ENCODE measurements at places on chromosomes 2 and 18.
A peak's percentile ranks its signal among the peaks of the same experiment; 100 is the strongest.

- DNase-seq = no peak
Measured at GRCh38 chr2:191384829-191385228, 139.6 kb downstream of the MYO1B start.

DNA sequence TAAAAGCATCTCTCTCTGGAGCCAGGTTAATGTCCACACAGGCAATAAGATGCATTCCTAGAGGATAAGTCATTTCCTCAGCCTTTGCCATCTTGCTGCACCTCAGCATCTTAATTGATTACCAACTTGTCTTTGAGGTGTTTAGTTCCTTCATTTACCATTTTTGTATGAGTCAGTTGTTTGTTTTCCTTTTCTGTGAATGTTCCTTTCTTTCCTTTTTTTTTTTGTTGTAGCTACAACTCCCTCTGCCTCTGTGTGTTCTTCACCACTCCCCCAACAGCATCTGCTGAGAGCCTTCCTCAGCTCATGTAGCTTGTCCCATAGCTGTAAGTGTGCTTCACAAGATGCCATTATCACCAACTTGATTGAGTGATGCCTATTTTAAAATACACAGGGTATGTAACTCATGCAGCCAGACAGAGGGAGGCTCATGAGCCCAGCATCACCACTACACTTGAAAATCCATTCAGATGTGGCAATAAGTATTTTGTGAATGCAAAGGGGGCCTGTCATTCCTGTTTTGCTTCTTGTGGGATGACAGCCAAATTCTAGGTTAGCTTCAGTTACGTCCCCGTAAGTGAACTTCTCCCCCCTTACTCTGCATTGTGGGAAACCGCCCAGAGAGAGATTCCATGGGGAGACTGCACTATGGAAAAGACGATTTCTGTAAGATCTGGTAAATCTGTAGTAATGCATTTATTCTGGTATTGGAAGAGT is 315.9 kb upstream of the ZEB2 start:
- DNase-seq = no peak

GRCh38 chr18:79584491-79585394 is 94.9 kb upstream of the CTDP1 start:
- no peak for DNase-seq

DNA sequence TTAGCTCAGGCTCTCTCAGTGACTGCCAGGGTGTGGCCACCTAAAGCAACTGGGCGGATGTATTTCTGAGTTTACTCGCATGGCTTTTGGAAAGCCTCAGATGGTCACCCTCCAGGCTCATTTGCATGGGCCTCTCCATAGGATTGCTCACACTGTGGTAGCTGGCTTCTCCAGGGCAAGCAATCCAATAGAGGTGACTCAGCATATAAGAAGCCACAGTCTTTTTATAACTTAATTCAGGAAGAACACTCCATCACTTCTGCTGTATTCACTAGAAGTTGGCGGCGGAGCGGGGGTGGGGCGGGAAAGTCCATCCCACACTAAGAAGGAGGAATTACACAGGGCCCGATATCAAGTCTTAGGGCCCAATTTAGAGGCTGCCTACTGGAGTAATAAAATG is 3.6 kb upstream of the DOK6 start:
- DNase-seq = no peak

GRCh38 chr18:74078257-74078656 is 69.4 kb downstream of the FBXO15 start:
- DNase-seq = no peak

GRCh38 chr2:82411071-82411470 is 2048.0 kb downstream of the SUCLG1 start:
- DNase-seq = no peak

GRCh38 chr2:143819190-143819735 is 690.0 kb downstream of the ARHGAP15 start:
- no peak for DNase-seq

- DNase-seq = no peak
Measured at GRCh38 chr18:27808683-27809082, 368.2 kb downstream of the CDH2 start.

GRCh38 chr18:3610813-3611212 is 160.8 kb downstream of the TGIF1 start:
- no peak for DNase-seq

GRCh38 chr2:56177420-56178220 is 6.2 kb upstream of the CCDC85A start:
- DNase-seq = peak; percentile 11

DNA sequence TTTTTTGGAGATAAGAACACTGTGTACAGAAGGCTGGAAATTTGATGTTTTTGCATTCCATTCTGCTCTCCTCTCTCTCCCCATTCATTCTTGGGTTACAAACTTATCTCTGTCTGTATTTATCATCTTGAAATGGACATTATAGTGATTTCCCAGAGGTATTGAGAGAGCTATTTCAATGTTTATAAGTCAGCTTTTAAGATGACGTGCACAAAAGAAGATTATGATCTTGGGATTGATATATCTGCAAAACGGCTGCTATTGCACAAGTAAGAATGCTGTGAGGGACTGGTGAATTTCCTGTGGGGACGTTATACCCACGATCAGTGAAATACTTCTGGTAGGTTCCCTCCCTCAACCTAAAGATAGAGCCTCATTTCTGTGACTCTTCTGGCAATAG is 61.0 kb upstream of the DTNA start:
- no peak for DNase-seq

DNA sequence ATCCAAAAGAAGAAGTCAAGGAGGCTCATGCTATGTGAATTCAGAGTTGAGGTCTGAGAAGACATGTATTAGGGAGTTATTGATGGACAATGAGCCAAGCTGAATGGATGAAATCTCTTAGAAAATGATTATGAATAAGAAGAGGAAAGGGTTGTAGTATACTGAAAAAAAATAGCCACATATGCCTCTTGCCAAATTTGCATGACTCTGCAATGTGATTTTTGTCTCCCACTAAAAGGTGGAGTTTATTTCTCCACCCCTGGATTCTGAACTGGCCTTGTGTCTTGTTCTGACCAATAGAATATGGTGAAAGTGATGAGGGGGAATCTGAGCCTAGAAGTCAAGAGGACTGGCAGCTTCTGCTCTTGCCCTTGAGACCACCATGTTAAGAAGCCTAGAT is 8.6 kb upstream of the ERICH2 start:
- DNase-seq = no peak

DNA sequence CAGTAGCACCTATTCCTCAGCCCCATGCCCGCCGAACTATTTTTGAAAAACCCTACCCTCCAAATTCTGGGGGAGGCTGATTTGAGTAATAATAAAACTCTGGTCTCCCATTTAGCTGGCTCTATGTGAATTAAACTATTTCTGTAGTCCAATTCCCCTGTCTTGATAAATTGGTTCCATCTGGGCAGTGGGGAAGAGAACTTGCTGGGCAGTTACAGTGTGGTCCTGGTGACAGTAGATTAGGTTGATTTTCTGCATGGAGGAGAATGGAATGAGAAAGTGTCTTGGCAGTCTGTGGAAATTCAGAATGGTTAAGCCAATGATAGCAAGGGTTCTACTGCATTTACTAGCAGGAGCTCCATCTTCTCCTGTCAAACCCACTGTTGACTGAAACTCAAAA is 95.0 kb downstream of the SPP2 start:
- DNase-seq = no peak

GRCh38 chr2:174772472-174772801 is 8.2 kb upstream of the CHRNA1 start:
- DNase-seq = no peak

DNA sequence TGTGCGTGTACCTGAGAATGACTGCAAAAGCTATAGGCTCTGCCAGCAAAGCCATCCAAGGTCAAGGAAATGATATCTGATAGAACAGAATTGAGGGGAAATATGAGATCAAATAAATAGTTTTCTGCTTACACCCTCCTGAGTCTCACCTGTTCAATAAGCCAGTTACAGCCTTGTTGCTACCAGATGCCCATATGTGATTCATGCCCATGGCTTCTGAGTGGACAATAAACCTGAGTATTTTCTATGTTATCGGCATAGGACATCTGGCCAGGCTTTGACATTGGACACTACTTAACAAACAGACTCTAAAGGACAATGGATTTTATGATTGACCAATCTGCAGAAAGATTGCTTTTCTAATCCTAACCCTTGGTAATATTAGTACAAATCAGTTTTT is 297.9 kb downstream of the LRATD1 start:
- no peak for DNase-seq

Measured in activated CD4-positive, alpha-beta T cell treated with anti-CD3 and anti-CD28 coated beads, Interleukin-10, Interleukin-2, amounts not matched to agents 100 ng/mL and 50 ng/mL, durations not matched to agents 16 hours and 8 hours (primary cell).